ENCODE measurements at places on chromosomes 3 and 15.

DNA sequence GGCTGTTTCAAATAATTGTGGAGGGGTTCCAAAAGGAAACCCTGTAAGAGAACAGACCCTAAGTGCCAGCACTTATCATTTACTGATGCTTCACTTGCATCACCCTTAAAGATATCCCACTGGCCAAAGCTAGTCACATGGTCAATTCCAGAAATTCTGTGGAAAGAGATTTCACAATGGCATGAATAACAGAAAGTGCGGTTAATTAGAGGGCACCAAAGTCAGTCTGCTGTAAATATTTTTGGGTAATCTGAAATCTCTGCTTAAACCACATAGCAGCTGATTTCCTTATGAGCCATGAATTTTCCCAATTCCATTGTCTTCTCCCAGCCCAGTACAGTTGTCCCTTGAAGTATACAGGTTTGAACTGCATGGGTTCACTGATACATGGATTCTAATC, 346.1 kb downstream of the SI start:
- no peak for DNase-seq

DNA sequence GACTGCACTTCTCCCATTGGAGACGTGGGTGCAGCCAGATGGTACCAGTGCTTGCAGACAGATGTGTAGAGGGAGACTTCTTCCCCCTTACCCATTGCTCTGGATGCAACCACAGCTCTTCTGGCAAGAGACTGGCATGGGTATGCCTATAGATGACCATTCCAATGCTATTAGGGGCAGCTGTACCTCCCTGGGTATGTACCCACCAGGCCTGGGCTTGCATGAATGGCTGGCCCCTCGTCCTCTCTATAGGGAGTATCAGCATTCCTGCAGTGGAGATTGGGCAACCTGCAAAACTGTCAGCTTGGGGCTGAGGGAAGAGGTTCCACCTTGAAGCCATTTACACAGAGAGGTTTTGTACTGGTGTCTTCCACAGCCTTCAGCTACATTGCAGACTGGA, 57.6 kb upstream of the FXR1 start:
- no peak for DNase-seq

GRCh38 chr3:16816048-16816780, 68.5 kb upstream of the PLCL2 start:
- no peak for DNase-seq

DNA sequence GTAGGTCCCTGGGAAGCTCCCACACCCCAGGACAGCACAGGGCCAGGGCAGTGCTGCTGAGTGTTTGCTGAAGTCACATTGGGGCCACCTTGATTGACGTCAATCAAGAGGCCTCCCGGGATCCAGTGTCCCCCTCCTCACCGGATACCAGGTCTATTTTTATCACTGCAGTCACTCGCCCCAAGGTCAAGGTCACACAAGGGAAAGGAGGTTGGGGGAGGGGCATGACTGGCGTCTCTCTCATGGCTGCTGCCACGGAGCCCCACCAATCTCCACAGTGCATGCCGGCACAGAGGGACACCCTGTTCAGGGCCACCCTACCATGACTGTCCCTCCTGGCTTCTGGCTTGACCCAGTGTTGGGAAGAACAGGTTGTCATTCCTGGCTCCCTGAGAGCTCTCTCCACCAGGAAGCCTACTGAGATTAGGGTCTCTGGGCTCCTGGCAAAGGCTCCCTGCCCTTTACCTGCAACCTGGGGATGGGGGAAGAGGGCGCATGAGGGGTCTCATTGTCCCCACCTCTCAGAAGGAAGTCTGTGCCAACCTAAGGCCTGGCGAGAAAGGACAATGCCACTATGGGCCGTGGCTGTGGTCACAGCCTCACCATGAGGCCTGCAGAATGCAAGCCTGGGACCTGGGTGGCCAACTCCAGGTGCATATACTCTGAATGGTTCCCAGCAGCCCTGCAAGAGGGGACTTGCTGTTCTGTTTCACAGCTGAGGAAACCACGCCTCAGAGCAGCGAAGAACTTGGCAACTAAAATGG, 1.5 kb downstream of the MYL3 start:
- DNase-seq, result no peak

- DNase-seq, result no peak
Measured at GRCh38 chr3:70067860-70068521, 68.5 kb downstream of the SAMMSON start.

DNA sequence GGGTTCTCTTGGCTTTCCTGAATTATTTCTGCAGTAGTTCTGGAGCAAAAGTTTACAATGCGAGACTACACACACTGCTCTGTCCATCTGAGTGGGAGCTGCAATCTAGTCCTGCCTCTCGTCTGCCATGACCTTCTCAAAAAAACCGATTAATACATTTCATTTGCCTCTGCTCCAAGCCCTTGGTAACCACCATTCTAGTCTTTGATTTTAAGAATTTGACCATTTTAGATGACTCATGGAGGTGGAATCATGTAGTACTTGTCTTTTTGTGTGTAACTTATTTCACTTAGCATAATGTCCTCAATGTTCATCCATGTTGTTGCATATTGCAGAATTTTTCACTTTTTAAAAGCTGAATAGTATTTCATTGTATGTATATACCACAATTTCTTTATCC, 356.9 kb downstream of the SV2B start:
- no peak for DNase-seq

DNA sequence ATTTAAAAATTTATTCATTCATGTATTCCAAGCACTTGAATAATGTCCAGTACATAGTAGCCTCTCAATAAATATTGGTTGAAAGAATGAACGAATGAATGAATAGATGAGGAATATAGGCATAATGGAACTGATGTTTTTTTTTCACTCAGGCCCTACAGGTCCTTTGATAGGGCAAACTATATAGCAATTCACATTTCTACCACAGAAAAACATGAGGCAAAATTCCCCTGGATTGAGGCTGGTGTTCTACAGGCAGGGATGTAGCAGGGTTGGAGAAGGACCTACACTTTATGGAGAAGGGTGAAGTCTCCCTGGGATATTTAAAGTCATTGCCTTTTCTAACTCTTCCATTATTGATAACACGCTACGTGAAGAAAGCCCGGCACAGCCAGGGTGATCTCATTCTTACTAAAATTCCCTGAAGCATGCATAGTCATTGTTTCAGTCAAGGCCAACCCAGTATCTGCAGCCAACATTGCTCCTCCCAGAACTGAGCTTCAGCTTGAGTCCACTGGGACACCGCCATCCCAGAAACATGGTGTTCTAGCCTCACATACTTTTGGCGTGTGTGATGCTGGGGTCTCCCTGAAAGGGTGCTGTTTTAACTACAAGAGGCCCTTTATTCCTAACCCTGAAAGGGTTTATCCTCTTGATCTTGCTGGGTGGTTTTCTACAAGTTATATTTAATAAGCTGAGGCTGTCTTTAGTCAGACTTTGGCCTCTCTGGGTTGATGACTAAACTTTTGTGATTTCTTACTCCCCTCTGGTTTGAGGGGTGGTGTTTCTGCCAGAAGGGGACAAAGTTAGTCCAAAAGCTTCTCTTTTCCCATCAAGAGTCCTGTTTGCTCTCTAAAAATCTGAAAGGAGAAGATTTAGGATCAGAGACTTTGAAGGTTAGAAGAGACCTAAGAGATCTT, 25.9 kb upstream of the FBN1 start:
- no peak for DNase-seq

DNA sequence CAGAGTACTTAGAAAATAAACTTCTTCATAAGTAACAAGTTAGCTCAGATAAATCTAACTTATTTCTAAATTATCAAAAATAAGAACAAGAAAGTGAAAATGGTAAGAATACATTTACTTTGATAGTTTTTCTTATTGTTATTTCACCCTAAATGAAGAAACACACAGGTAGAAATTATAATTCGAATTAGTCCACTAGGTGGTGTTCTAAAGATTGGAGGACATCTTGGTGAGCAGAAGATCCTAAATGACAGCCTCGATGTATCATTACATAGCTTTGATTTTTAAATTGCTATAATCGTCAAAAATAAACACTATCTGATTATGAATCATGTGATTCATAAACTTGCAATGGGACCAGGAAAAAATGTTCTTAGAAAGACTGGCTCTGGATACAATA, 280.8 kb upstream of the UBE2E2 start:
- no peak for DNase-seq

DNA sequence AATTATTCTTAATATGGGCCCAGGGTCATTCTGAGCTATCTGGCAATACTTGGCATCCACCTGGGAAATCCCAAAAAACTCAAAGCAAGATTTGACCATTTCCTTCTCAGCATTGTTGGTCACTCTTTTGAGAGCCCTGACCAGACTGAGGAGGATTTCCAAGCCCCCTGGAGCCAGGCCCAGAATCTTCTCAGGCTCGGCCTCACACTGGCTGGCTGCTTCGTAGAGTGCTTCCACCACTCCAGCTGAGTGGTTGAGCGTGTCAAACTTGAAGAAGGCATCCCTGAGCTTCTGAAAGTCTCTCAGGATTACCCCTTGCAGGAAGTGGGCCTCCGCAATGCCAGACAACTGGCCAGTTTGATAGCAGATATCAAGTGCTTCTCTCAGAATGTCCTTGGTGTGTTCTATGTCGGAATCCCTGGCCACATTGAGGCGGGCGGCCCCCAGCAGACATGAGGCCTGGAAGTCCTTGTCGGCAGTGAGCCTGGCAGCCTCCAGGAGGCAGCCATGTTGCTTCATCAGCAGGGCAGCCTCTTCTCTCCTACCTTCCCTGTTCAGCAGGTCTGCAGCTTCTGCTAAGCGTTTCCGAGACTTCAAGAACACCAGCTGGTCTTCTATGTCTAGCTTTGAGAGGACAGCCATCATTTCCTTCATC, 68.9 kb upstream of the DCLK3 start:
- DNase-seq, result no peak

DNA sequence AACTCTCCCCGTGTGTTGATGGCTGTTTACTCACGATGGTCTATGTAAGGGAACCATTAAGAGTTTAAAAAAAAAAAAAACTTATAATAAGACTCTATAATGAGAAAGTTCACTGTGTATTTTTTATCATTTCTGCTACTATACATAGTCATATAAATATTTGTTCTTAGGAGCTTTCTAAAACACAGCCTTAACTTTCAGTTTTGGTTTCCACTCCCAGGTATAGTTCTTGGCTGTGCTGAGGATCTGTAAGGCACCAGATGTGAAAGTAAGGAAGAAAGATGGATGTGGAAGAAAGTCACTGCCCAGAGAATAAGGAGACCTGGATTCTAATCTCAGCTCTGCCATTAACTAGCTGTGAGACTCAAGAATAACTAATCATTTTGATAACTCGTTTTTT, 101.9 kb upstream of the THBS1 start:
- no peak for DNase-seq

GRCh38 chr3:194817936-194818335, 132.3 kb downstream of the FAM43A start:
- no peak for DNase-seq

DNA sequence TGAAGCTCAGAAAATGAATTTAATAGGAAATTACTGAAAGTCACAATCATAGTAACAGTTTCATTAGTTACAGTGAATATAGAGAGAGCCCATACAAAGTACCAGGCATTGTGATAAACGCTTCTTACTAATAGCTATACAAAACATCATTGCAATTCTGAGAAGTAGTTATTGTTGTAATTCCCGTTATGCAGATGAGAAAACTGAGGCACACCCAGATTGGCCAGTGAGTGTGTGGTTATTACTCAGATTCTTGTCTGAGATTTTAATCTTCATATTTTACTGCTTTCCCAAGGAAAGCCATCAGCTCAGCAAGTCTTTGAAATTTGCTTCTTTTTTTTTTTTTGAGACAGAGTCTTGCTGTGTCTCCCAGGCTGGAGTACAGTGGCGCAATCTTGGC, 14.3 kb downstream of the FLNB start:
- no peak for DNase-seq

GRCh38 chr3:128549283-128550112, 56.5 kb upstream of the GATA2 start:
- DNase-seq, result no peak

DNA sequence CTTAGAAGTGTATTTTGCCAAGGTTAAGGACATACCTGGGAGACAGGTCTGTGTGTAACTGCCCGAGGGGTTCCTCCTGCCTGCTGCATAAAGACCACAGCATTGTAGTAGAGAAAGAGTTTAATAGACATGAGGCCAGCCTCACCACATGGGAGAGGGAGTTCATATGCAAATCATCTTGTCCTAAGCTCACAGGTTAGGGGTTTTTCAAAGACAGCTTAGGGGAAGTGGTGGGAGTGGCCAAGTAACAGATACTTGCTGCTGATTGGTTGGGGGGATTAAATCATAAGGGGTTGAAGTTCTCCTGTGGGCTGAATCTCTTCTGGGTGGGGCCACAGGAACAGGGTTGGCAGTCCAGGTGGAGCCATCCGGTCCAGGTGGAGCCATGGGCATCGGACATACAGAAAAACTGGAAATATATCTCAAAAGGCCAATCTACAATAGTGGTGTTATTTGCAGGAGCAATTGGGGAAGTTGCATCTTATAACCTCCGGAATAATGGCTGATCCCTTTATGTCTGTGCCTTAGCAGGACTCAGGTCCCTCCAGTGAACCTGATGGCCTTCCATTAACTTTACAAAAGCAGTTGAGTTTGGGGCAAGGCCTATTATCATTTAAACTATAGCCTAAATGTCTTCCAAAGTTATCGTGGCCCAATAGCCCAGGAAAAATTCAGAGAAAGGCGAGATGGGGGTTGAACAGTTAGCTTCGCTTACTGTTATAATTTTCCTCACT, 86.0 kb upstream of the MFGE8 start:
- no peak for DNase-seq

DNA sequence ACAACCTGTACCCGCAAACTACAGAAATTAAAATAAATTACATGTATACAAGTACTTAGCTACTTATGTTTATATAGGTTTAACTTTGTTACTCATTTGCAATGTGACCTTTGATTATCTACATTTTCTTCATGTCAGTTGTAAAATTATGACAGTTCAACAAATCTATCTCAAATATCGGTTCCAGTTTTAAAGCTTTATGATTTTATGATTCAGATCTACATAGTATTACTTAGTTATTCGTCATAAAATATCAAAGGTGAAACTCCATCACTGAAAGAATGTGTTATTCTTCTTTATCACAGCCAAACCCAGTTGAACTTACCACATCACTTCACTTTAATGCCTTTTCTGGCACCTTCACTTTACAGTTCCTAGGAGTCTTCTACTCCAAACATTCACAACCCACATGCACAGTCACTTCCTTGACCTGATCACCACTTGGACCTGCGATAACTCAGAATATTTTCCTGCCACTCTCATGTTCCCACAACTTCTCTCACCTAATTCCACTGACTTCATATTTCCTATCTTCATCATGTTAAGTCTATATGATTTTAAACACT, 47.2 kb downstream of the SLITRK3 start:
- DNase-seq, result no peak

GRCh38 chr15:41881550-41881919, 12.3 kb downstream of the SPTBN5 start:
- no peak for DNase-seq

GRCh38 chr15:92803852-92804609, 96.1 kb upstream of the CHD2 start:
- no peak for DNase-seq

- no peak for DNase-seq
Measured at GRCh38 chr3:147380387-147380951, 25.9 kb downstream of the ZIC4 start.

GRCh38 chr3:177196008-177196455, 1.2 kb downstream of the TBL1XR1 start:
- no peak for DNase-seq

Data from T-helper 9 cell (primary cell).